ENCODE measurements at places on chromosomes 4 and X.
A peak's percentile ranks its signal among the peaks of the same experiment; 100 is the strongest.

- H3K27me3 ChIP-seq: no peaks in the 10 kb centered on the region
- H3K4me3 ChIP-seq: no peak overlapping the region
- no peaks in the 10 kb centered on the region for H3K36me3 ChIP-seq
Measured at GRCh38 chr4:126733301-126733700, 899.5 kb upstream of the INTU start.

DNA sequence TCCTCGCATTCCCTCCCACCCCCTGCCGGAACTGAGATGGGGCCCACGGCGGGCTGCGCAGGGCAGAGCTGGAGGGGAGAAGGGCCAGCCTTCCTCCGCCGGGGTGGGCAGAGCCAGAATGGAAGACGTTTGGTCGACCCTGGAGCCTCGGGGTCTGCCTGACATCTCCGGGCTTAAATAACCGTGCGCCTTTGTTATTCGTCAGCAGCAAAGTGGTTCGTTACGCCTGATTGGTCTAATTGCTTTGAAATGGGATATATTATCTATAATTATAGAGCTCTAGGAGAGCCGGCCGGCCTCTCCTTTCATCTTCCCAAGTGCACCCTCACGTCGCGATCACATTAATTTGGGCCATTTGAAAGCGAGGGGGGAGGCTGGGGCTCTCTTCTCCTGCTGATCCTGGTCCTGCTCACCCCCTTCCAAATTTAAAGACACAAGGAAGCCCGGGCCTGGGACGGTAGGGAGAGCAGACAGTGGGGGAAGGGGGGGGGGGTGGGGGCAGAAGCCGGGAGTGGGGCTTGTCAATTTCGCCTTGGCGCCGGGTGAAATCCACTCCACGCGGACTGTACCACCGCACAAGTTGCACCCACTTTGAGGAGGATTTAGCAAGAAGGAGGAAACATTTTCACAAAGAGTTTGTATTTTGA, 4.7 kb upstream of the MSX1 start:
- H3K4me3 ChIP-seq: no peak overlapping the region
- DNase-seq: no peak
- no peak overlapping the region for H3K27ac ChIP-seq
- peaks cover 40% of the 10 kb centered on the region for H3K4me1 ChIP-seq
- peaks cover 15% of the 10 kb centered on the region for H3K36me3 ChIP-seq

DNA sequence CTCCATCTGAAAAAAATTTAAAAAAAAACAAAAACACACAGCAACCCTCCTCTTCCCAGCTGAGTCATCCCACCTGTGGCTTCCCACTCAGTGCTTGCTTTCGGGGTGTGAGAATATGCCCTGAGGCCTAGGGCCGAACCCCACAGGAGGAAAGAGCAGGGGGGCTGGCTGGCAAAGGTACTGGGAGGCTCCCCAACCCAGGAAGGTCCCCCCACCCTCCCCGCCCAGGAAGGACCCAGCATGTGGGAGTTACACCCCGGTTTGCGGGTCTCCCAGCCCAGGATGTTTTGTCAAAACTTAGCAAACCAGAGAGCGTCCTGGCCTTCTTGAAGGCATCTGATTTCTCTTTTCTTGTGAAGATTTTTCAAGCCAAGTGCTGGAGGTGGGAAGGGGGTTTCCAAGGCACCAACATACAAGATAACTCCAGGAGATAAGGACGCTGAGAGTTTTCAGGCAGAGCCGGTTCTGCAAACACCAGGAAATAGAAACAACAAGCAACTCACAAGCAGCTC, 25.7 kb upstream of the CSF2RA start:
- H3K4me1 ChIP-seq: no peaks in the 10 kb centered on the region
- no peak for DNase-seq
- H3K27me3 ChIP-seq: peaks cover 11% of the 10 kb centered on the region
- no peak overlapping the region for H3K27ac ChIP-seq
- no peak overlapping the region for H3K4me3 ChIP-seq

GRCh38 chrX:21989384-21989783, 42.7 kb upstream of the PHEX start:
- no peaks in the 10 kb centered on the region for H3K4me1 ChIP-seq
- H3K36me3 ChIP-seq: peaks cover 8% of the 10 kb centered on the region
- H3K27me3 ChIP-seq: no peaks in the 10 kb centered on the region
- H3K4me3 ChIP-seq: no peak overlapping the region
- no peak for DNase-seq

GRCh38 chr4:150173982-150174398, 95.7 kb downstream of the DCLK2 start:
- no peak overlapping the region for H3K27ac ChIP-seq
- no peak overlapping the region for H3K4me3 ChIP-seq
- peaks cover 14% of the 10 kb centered on the region for H3K27me3 ChIP-seq
- no peaks in the 10 kb centered on the region for H3K4me1 ChIP-seq
- DNase-seq: no peak

DNA sequence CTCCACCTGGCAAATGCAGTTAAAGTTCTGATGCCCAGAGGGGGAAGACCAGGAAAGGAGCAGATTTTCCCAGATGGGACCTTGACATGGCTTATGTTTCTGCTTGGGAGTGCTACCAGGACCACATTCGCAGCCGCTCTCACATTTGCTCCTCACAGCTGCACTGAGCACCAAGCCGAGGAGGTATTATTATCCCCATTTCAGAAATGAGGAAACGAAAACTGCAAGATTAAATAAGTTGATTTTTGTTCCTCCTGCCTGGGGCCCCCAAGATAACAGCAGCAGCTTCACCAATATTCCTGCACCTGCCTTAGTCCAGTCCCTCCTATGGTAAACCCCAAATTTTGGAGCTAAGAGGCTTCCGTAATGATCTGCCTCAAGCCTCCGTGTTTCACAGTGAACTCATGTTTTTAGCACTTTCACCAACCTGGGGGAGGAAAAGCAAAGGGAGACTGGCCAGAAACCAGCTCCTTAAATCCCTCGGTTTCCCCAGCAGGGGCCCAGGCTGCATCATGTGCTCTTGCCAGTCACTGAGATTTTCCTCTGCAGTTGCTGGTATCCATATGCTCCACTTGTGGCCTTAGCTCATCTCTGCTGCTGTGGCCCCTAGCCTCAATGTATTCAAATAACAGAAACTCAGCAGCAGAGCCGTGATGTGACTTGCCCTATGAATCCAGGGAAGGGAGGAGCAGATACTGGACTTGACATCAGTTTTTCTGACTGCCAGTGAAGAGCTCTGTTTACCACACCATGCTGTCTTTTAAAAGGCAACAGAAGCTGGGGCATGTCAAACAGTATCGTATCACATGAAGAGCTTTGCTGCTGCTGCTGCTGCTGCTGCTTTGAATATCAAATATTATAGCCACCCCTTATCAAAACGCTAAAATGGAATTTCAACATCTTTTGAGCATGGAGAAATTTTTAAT, 95.5 kb upstream of the KLHL13 start:
- H3K4me3 ChIP-seq: no peak overlapping the region
- H3K27ac ChIP-seq: no peak overlapping the region
- H3K36me3 ChIP-seq: no peaks in the 10 kb centered on the region
- peaks cover 11% of the 10 kb centered on the region for H3K27me3 ChIP-seq
- H3K4me1 ChIP-seq: no peaks in the 10 kb centered on the region

DNA sequence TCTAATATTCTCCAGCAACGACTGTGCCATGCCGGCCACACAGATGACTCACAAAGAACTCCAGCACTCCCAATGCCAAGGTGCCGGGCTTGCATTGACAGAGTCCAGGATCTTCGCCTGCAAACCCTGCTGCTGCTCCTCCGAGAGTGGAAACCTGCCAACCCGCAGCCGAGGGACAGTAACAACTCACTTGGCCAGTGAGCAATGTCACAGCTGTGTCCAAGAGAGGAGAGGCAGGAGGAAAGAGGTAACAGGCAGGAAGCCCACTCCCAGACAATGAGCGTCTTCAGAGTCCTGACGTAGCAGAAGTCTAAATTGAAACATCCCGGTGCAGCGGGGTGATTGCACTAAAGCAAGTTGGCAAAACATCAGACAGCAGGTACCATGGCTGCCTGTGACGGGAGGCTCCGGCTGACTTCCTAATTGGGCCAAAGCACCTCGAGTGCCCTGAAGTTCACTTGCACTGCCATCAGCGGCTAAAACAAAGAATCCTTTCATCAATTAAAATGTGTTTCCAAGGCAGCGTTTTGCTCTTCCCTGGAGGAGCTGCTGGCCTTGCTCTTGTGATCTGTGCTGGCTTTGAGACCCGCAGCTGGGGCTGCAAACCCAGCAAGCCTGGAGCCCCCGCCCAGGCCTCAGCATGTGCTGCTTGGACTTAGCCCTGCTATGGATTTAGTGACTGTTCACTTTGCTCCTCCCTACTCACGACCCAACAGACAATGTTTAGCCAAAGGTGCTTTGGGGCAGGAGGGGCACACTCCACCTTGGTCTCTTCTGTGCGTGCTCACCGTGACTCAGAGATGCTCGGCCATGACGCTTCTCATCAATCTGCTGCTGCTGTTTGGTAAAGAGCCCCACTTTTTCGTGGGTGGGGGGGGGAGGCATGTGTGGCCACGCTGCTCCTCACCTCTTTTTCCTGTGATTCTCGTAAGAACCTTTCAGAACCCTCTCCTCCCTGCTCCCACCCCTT, 36.5 kb downstream of the DCTD start:
- peaks cover 10% of the 10 kb centered on the region for H3K36me3 ChIP-seq
- H3K27me3 ChIP-seq: no peaks in the 10 kb centered on the region
- no peak for DNase-seq
- no peaks in the 10 kb centered on the region for H3K4me1 ChIP-seq

- H3K27me3 ChIP-seq: no peaks in the 10 kb centered on the region
- no peak overlapping the region for H3K4me3 ChIP-seq
- peaks cover 4% of the 10 kb centered on the region for H3K36me3 ChIP-seq
Measured at GRCh38 chr4:169565606-169566005, 46.8 kb downstream of the NEK1 start.

DNA sequence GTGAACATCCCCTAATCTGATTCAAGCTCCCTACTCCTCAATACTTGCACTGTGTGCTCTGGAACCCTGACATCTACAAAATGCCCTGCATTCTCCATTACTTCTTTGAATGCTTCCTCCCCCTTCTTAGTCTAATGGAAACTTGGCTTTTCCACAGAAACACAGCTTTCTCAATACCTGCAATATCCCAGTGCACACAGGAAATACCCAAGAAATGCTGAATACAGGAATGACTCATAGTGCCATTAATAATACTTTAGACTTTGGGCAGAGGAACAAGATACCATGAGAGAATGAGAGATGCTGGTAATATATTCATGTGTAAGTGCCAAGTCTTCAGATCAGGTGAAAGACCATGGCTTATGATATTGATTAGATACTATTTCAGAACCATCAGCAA, 5.6 kb downstream of the QRFPR start:
- no peak overlapping the region for H3K27ac ChIP-seq
- H3K36me3 ChIP-seq: peaks cover 4% of the 10 kb centered on the region

GRCh38 chr4:17276776-17277175, 235.1 kb downstream of the QDPR start:
- no peak overlapping the region for H3K27ac ChIP-seq
- H3K36me3 ChIP-seq: no peaks in the 10 kb centered on the region
- H3K4me3 ChIP-seq: no peak overlapping the region
- DNase-seq: no peak

DNA sequence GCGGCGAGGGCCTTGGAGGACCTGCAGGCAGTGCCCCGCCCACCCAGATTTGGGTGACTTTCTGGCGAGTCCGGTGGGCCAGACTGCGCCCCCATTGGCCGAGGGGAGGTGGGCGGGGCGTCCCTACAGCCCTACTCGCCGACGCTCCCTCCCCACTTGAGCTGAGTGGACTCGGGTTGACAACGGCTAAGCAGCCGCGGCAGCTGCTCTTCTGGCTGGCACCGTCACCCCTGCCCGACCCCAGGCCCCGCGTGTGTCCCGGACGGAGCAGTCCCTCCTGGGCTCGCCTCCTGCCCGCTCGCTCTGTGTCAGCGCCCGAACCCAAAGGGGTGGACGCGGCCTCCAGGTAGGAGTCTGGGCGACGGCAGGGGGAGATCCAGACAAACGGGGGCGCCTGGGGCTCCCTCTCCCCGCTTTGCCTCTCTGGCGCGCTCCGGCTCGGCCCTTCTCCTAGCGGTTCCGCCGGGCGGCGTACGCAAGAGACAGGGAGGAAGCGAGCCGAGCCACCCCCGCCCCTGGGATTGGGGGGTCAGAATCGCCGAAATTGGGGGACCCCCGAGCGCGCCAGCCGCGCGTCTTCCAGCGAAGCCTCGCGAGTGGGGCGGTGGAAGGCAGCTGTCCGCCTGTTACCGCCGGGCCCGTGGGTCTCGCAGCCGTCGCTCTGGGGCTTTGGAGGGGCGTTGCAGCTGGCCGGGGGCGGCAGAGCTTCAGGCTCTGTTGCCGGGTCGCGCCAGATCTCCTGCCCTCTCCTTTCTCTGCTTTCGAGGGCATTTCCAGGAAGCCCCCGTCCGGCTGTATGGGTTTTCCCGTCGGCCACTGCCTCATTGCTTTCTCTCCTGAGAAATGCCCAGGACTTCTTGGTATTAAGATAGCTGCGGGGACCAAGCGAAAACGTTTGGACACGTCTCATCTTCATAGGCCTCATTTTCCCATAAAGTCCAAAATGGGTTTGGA, 46.3 kb downstream of the STARD8 start:
- no peak for DNase-seq
- no peaks in the 10 kb centered on the region for H3K4me1 ChIP-seq
- peak overlapping the region; percentile 52 for H3K4me3 ChIP-seq
- H3K27ac ChIP-seq: no peak overlapping the region
- H3K27me3 ChIP-seq: peaks cover 20% of the 10 kb centered on the region

Measured in central memory CD8-positive, alpha-beta T cell (primary cell).